ENCODE measurements at places on chromosomes 5 and 9. TPM values are rescaled to one million over a fixed set of nuclear protein-coding genes. Genes with fewer than 3 reads are reported as not detected.

The SHC3 gene
- total RNA-seq: 0.29 TPM

The COL15A1 gene
- 1.6 TPM for total RNA-seq

The TTC23L gene
- total RNA-seq: 0.19 TPM

The SLC34A3 gene
- not detected for total RNA-seq

The CCDC180 gene
- total RNA-seq: 2.2 TPM

The RGMB gene
- 39.4 TPM for total RNA-seq
